ENCODE measurements at places on chromosomes 3 and 15.

DNA sequence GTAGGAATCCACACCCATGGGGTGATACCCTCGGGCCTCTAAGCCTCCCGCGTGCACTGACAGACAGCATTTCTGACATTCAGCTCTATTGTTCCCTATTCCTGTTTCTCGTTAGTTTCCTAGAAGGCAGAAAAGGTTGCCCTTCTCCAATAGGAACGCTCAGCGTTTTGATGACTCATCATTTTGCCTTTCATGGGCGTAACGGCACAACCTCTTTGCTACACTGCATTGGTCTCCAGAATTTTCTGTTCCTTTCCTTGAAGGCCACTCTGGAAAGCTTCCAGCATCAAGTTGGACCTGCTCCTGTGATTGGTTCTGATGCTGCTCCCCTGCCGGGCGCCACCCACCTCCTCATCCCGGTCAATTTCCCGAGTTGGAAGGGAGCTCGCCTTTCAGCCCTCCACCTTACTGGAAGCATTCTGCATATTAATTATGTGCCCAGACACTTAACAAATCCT is 13.0 kb upstream of the TNK2 start:
- DNase-seq: no peak

- DNase-seq: no peak
Measured at GRCh38 chr3:151638555-151639417, 94.9 kb upstream of the AADACL2 start.

GRCh38 chr3:94811836-94812235 is 749.0 kb downstream of the NSUN3 start:
- DNase-seq: no peak

DNA sequence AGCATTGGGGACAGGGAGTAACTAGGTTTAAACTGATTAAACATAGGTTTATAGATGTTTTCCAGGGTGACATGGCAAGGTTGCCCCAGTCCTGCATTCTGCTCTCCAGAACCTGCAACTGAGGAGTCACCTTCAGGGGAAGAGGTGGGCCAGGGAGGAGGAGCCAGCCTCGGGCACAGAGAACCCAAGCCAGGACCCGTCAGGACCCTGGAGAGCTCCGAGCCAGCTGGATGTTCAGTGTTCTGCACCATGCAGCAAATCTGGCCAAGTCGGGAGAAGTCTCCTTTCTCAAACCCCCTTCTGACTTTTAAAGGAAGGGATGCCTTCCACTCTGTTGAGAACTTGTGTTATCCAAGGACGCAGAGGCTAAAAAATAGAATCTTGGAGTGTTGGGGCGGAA is 62.1 kb upstream of the SLC6A11 start:
- peak; percentile 17 for DNase-seq

- DNase-seq: no peak
Measured at GRCh38 chr3:45366290-45366689, 22.1 kb upstream of the LARS2 start.

- no peak for DNase-seq
Measured at GRCh38 chr3:53243165-53243564, 12.7 kb downstream of the TKT start.

DNA sequence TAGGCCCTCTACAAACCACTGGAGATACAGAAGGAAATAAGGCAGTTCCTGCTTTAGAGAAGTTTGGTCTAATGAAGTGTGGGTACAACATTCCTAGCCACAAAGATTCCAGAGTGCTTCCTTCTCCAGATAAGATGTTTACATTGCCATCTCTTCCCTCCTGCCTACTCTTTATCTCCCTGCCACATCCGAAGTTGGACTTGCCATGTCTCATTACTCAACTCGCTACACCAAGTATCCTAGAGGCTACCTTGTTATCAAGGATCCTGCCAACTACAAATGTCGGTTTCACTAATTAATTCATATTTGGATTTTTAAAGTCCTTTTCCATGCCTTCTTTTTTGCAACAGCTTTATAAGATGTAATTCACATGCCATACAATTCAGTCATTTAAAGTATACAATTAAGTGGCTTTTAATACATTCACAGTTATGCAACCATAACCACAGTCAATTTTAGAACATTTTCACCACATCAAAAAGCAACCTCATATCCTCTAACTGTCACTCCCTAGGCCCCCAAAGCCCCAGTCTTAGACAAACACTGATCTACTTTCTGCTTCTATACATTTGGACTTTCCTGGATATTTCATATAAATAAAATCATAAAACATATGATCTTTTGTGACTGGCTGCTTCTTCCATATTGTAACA is 53.7 kb upstream of the CSTA start:
- peak; percentile 54 for DNase-seq

DNA sequence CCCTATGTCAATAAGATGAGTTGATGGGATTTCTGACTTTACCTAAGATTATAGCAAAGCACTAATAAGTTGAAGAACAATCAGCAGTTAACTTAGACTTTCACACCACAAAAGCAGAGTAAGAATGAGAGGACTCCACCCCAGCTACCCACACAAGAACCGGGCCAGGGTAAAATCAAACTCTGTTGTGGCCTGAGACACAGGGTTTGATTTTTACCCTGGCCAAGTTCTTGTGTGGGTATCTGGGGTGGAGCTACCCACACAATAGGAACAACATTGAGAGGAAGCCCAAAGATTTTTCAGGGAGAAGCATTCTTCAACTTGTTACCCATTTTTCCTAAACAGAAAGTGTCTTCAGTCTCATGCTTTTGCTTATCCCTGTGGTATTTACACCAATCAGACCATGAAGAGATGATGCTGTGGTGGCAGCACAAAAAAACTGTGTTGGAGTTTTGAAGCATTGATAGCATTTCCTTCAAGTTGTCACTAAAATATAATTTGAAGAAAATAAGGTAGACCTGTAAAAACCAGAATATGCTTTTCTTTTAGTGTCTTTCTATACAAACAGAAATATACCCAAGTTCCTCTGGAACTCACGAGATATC is 25.6 kb downstream of the CPOX start:
- DNase-seq: peak; percentile 38

- no peak for DNase-seq
Measured at GRCh38 chr3:62131620-62132019, 241.7 kb downstream of the FEZF2 start.
